Stimulated activated effector memory CD8-positive, alpha-beta T cell treated with anti-CD3 and anti-CD28 coated beads, Interleukin-12 subunit alpha, Interleukin-12 subunit beta, amount 100 ng/mL, for 72 hours (primary cell): ENCODE measurements at places on chromosomes 5 and 9.

DNA sequence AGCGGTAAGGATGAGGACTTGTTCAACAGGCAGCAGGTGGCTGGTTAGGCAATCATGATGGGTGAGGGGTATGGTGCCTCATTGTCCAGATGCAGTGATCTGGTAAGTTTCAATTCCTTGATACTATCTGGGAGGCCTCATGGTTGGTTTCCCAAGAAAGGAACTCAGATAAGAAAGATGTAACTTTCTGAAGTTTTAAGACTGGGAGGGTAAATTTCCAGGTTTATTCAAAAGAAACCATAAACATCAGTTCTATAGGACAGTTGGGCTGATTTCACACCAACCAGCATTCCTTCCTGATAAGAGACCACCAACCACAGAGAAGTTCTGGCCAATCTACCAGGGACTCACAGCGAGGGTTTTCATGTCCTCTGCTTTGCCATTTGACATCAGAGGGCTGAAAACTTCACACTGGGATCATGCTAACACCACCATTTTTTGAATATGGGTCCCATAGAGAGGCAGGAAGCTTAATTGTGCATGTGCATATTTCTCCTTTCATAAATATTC, 773 bp upstream of the AGGF1 start:
- no peak for DNase-seq

DNA sequence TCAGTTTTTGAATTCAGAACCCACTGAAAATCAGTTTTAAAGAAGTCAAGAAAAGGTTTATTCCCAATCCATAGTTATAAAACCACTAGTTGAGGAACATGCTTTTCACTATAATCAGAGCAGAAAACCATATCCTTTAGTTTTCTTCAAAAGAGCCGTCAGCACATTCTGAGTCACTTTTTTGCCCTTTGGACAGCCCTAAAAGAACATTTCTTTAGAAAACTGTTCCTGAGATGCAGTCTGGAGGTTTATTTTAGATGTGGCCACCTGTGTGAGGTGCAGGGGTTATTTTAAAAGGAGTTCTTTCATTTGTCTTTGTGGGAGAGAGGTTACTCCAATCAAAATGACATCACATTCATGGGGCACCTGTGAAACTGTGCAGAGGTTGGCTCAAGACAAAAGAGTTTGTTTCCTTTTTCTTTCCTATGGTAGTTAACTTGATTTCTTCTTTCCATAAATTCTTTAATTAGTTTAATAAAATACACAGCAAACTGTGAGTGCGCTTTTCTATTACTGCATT, 221.6 kb upstream of the RPS23 start:
- DNase-seq = no peak

- no peak for DNase-seq
These were observed 30.0 kb upstream of the GSN start for GRCh38 chr9:121237916-121238315.

DNA sequence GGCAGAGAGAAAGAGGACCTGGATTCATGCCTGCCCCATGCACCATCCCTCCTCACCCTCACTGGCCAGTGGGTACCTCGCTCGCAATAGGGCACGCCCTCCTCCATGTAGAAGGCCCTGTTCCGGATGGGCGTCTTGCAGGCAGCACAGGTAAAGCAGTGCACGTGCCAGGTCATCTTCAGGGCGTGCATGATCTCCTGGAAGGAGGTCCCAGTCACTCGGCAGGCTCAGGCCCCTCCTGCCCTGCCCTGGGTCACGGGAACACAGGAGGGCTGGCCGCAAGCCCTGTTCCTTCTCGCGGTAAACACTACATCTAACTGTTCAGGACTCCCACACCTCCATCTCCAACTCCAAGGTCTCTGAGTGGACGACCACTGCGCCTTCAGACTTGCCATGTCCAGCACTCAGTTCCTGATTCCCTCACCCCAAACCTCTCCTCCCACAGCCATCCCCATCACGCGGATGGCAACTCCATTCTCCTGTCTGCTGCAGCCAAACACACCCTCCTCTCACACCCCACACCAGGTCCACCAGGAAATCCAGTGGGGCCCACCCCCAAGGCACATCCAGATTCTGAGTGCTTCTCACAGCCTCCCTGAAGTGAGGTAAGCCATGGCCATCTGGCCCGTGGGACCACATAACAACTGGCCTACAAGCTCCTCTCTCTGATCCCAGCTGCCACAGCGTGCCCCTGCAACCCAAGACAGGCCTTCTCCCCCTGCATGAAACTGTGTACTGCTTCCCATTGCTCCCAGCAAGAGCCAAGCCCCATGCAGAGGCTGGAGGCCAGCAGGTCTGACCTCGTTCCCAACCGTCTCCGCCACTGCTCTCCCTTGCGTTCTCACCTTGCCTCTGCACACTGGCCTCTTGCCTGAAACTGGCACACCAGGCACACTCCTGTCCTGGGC, 10.8 kb upstream of the DBN1 start:
- DNase-seq = no peak

GRCh38 chr9:136685790-136686533, 1.3 kb downstream of the AGPAT2 start:
- no peak for DNase-seq

- DNase-seq = no peak
These were observed 50.7 kb upstream of the FKTN start for GRCh38 chr9:105507096-105507790.

GRCh38 chr5:160354666-160355065, 15.8 kb downstream of the C1QTNF2 start:
- no peak for DNase-seq

- peak; percentile 53 for DNase-seq
These were observed 12.5 kb upstream of the SLC36A3 start for GRCh38 chr5:151315998-151316597.

GRCh38 chr5:43683884-43684471, 81.0 kb downstream of the NNT start:
- no peak for DNase-seq
